ENCODE measurements at places on chromosomes 7 and 10. TPM values are rescaled to one million over a fixed set of nuclear protein-coding genes. Genes with fewer than 3 reads are reported as not detected.
A peak's percentile ranks its signal among the peaks of the same experiment; 100 is the strongest.

- DNase-seq: no peak
Measured at GRCh38 chr10:112988839-112989406, 38.9 kb downstream of the TCF7L2 start.

DNA sequence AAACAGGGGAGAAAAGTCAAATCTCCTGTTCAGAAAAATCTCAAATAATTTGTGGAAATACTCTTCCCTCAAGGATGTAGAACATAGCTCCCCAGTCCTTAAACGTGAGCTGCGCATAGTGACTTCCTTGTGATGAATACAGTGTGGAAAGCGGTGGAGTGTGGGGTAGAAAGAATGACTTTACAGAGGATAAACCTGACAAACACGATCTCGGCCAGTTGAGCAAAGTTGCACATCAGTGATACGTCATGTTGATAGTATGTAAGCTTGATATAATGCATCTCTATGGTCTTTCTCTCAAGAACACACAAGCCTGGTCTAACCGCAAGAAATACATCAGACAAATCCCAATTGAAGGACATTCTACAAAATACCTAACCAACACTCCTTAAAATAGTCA, 32.0 kb upstream of the ZCCHC24 start:
- no peak for DNase-seq

- DNase-seq: no peak
Measured at GRCh38 chr7:20158684-20159083, 58.5 kb downstream of the MACC1 start.

- peak; percentile 36 for DNase-seq
Measured at GRCh38 chr7:74013539-74014272, 14.3 kb upstream of the ELN start.

- peak; percentile 50 for DNase-seq
Measured at GRCh38 chr10:131943021-131943814, 38.5 kb downstream of the BNIP3 start.

DNA sequence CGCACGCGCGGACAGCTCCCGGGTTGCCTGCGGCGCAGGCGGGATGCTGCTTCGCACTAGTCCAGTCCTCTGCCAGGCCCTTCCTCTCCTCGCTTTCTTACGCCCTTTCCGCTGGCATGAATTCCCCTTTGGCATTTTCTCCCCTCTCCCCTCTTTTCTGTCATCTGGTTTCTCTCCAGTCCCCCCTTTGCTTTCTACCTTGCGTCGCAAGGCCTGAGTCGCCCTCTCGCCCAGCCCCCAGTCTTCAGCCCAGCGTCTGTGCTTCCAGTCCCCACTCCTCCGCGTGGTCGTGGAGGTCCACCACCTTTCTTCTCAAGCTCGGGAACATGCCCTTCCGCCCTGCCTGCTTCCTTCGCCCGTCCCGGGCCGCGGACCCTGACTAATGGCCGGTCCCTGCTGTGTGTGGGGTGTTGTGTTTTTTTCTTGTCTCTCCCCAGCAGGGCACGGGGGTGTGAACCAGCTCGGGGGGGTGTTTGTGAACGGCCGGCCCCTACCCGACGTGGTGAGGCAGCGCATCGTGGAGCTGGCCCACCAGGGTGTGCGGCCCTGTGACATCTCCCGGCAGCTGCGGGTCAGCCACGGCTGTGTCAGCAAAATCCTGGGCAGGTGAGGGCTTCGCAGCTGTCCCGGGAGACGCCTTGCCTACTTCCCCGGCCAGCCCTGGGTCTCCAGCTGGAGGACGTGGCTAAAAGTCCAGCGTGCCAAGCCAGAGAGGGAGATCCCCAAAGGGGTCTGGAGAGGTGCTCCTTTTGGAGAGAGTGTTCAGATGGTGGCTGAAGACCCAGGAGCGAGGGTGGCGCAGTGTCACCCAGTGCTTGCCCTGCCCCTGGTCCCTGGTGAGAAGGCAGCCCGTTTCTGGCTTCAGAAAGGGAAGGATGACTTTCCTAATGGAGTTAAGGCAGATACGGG, 4.2 kb downstream of the PAX2 start:
- DNase-seq: no peak

- DNase-seq: no peak
Measured at GRCh38 chr10:44993226-44993921, 7.3 kb upstream of the ZNF22 start.

DNA sequence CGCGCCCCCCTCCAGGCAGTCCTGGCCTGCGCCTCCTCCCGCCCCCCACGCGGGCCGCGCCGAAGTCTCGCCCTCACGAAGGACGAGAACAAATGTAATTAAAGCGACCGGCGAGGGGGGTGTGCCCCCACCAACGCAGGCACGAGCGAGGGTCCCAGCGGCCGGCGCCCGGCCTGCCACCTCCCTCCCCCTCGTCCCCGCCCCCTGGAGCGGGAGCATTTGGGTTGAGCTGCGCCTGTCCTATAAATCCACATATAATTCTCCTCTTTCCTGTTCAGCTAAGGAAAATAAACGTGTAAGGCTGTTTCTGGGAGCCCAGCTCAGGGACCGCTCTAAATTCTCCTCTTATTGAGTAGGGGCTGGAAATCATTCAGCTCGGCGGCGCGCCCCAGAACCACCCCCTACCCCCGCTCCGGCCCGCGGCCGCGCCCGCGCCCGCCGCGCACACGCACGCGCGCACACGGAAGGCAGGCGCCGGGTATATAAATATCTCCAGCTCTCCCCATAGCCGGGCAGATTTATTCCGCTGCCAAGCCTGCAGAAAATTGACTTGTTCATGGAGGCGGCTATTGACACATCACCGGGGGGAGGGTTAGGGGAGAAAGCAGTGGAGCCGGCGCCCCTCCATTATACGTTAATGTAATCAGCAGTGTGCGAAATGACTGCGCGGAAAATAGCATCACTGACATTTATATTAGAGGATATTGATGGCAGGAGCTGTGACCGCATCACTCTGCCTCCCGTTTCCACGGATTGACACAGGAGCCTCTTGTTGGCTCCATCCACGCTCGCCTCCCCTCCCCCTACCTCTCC, 61.6 kb upstream of the BTRC start:
- DNase-seq: peak; percentile 66

GSTO2 gene
- total RNA-seq: 12.1 TPM

PIP gene
- not detected for total RNA-seq

Measured in dorsolateral prefrontal cortex (tissue), 122 donors.